ENCODE measurements at places on chromosomes 16 and 17.

GRCh38 chr17:50221864-50222545 is 20.6 kb upstream of the COL1A1 start:
- peak; percentile 88 for DNase-seq

DNA sequence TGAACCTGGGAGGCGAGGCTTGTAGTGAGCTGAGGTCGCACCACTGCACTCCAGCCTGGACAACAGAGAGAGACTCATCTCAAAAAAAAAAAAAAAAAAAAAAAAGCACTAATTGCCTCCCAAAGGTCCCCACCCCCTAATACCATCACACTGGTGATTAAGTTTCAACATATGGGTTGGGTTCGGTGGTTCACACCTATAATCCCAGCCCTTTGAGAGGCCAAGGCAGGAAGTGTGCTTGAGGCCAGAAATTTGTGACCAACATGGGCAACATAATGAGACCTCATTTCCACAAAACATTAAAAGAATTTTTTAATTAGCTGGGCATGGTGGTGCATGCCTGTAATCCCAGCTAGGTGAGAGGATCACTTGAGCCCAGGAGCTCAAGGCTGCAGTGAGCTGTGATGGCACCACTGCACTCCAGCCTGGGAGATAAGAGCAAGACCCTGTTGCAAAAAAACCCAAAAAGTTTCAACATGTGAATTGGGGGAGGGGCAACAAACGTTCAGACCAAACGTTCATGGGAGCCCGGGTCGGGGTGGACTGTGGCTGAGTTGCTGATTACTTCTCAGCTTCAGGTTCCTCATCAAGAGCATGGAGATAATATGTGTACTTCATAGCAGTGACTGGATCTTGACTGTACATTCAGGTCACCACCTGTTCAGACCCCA is 62.1 kb upstream of the NOL11 start:
- DNase-seq, result no peak

DNA sequence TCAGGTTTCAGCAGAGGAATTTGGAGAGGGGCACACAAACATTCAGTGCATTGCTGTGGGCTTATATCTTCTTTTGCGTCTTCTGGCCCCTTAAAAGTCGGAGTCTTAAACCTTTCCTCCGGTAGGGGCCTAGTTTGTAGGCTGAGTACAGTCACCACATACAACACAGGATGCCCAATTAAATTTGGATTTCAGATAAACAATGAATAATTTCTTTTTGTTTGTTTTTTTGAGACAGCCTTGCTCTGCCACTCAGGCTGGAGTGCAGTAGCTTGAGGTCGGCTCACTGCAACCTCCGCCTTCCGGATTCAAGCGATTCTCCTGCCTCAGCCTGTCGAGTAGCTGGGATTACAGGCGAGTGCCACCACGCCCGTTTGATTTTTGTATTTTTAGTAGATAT is 26.7 kb upstream of the ADORA2B start:
- no peak for DNase-seq

DNA sequence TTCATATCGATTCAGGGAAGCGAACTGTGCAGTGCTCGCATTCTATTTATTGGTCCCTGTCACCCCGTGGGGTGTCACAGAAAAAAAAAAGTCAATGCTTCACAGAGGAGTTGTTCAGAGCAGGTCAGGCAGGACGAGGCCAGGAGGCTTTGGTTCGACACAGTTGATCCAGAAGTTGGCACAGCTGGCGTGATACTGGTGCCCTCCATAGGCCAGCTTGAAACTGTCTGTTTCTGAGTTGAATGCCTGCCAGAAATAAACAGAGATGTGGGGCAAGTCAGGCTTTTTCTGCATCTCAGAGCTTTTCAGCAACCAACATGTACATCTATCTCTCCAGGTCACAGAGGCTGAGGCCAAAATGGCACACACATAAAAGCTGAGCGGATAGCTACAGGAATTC is 29.1 kb downstream of the DUSP14 start:
- no peak for DNase-seq

GRCh38 chr17:7626307-7626706 is 1.3 kb downstream of the SAT2 start:
- no peak for DNase-seq

DNA sequence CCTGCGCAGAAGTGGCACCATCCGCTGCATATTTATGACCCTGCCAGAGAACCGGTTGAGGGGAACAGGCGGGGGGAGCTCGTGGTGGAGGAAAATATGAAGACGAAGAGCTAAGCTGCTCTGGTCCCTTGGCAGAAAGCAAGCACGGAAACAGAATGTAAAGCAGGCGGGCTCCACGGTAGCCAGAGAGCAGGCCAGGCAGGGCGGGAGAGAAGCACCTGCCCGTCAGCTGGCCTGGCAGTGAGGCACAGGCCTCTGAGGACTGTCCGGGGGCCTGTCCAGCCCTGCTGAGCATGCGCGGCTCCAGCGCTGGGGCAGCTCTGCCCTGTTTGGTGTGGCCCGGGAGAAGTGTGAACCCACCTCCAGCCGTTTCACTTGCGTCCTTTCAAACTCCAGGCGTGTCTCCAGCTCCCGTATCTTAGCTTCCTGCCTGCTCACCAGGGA is 46.7 kb downstream of the PIPOX start:
- no peak for DNase-seq

DNA sequence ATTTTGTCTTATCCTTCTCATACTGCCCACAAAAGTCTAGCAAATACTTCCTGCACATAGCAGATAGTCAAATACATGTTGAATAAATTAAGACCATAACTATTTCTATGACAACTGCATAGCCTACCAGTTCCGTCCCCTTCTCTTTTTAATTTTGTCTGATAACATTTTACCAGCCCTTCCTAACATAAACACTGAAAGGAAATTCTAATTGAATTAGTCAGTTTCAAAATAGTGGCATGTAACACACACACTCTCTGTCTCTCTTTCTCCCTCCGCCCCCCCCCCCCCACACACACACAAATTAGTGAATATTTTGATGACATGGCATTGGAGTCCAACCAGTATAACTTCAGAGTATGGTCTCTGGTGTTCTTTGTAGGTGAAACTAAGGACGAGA is 41.8 kb downstream of the TNRC6C start:
- DNase-seq, result no peak

DNA sequence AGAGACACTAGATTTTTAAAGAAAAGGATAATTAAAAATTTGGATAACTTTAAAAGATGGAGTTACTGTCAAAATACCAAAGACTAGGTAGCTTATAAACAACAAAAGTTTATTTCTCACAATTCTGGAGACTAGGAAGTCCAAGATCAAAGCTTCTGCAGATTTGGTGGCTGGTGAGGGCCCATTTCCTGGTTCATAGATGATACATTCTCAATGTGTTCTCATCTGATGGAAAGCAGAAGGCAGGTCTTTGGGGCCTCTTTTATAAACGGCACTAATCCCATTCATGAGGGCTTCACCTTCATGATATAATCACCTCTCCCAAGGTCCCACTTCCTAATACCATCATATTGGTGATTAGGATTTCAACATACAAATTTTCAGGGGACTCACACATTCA is 33.7 kb downstream of the NLK start:
- no peak for DNase-seq

DNA sequence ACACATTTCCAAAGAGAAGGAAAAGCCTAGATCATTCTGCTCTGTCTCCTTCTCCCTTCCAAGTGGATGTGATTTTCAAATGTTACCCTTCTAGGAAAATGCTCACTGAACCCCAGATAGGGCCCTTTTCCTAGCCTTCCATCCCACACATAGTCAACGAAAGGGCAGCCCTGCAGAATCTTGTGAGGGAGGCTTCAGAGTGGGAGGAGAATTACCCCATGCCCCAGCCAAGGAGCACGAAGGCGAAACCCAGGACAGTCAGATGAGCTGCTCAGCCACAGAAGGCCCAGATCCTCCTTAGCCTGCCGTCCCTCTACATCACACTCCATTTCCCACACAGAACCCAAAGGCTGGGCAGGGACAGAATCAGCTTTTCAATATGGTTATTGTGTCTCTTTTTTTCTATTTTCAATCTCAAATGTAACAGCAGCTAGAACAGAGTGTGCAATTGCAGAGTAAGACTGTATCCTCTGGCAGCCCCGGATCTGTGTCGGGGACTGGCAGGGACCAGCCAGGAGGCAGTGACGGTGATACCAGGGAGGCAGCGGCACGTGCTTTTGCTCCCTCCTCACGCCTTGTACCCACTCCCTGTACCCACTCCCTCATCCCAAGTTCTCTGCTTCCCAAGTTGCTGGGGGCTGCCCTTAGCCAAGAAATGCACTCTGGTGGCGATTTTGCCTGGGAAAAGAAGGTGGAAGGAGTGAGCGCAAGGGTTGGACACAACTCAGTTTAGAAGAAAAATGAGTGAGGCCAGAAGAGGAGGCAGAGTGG is 3.7 kb upstream of the SDK2 start:
- DNase-seq, result peak; percentile 70

Measured in vagina (tissue), 2 donors.